ENCODE measurements at places on chromosomes 11 and 22. TPM values are rescaled to one million over a fixed set of nuclear protein-coding genes. Genes with fewer than 3 reads are reported as not detected.

DNA sequence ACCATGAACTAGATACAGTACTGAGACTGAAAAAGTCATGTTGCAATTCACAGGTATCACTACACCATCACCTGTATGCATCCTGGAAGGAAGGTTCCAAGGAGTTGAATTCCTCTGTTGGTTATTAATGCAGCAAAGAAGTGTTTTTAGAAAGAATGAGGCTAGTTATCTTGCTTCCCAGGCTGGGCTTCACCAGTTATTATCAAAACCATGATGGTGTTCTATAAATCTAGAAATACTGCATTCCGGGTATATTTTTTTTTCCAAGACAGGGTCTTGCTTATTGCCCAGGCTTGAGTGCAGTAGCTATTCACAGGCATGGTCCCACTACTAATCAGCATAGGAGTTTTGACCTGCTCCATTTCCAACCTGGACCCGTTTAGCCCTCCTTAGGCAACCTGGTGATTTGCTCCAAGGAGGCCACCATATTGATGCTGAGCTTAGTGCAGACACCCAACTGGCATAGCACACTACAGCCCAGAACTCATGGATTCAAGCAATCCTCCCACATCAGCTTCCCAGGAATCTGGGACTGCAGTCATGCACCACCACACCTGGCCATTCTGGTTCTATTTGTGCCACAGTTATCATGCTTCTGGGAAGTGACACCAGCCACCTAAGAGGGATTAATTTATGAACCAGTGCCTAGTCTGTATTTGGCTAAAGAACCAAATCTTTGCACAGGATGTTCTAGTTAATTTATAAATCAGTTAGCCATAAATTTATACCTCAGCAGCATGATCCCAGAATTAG is 1.6 kb upstream of the MPEG1 start:
- H3K36me3 ChIP-seq, result no peaks in the 10 kb centered on the region
- H3K4me3 ChIP-seq, result no peak overlapping the region
- H3K27ac ChIP-seq, result no peak overlapping the region
- no peaks in the 10 kb centered on the region for H3K27me3 ChIP-seq
- no peak for DNase-seq

DNA sequence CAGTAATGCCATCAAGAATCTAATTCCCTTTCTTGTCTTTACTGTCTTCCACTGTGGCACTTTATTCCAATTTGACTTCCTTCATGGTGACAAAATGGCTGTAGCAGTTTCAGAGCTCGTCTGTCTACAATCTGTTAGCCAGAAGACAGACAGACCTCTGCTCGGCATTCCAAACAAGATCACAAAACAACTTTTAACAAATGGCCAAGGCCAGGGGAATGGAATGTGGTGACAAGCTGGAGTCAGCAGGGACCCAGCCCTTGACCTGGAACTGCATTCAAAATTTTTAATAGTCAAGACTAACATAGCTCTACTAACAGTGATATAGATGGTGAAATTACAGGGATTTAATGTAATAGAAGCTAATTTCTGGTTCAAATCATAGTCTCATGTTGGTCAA is 637.2 kb downstream of the ETS1 start:
- H3K4me1 ChIP-seq, result no peaks in the 10 kb centered on the region
- H3K36me3 ChIP-seq, result no peaks in the 10 kb centered on the region
- no peak overlapping the region for H3K4me3 ChIP-seq
- H3K27me3 ChIP-seq, result no peaks in the 10 kb centered on the region

DNA sequence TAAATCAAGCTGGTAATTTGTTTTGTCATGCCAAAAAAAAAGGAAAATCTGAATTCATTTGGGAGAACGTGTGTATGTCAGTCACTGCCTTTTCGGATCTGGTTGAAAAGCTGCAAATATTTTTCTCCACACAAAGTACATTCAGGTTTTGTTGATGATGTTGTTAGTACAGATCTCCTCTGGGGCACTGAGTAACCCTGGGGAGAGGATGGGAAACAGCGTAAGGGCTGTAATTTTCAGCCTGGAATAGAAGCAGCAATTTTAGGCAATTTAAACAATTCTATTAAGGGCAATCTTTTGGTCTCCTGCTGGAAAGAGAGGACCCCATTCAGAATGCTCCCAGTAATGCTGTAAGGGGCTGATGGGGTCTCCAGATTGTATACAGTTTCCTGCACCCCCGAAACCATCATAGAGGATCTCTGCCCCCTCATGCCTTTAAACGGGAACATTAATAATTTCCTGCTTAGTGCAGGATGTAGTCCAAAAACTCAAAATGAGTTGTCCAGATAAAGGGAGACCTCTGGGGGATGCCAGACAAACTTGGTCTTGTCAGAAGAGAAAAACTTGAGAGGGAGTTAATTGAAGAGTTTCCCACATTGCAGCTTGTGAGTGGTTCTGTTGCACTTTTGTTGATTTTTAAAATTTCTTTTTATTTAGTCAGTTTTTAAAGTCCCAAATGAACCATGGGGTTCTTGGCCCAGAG is 132.3 kb downstream of the COMMD9 start:
- no peak for DNase-seq
- H3K36me3 ChIP-seq, result no peaks in the 10 kb centered on the region
- H3K4me3 ChIP-seq, result no peak overlapping the region
- no peak overlapping the region for H3K27ac ChIP-seq
- H3K27me3 ChIP-seq, result no peaks in the 10 kb centered on the region

GRCh38 chr11:76794371-76795289 is 11.5 kb downstream of the TSKU start:
- H3K27ac ChIP-seq, result no peak overlapping the region
- H3K4me1 ChIP-seq, result peaks cover 46% of the 10 kb centered on the region
- H3K36me3 ChIP-seq, result peaks cover 15% of the 10 kb centered on the region
- H3K27me3 ChIP-seq, result no peaks in the 10 kb centered on the region
- DNase-seq, result no peak

GRCh38 chr11:83238111-83238510 is 44.6 kb downstream of the ANKRD42 start:
- no peak overlapping the region for H3K4me3 ChIP-seq
- no peaks in the 10 kb centered on the region for H3K4me1 ChIP-seq
- H3K27ac ChIP-seq, result no peak overlapping the region
- no peaks in the 10 kb centered on the region for H3K36me3 ChIP-seq
- no peaks in the 10 kb centered on the region for H3K27me3 ChIP-seq
- DNase-seq, result no peak

DNA sequence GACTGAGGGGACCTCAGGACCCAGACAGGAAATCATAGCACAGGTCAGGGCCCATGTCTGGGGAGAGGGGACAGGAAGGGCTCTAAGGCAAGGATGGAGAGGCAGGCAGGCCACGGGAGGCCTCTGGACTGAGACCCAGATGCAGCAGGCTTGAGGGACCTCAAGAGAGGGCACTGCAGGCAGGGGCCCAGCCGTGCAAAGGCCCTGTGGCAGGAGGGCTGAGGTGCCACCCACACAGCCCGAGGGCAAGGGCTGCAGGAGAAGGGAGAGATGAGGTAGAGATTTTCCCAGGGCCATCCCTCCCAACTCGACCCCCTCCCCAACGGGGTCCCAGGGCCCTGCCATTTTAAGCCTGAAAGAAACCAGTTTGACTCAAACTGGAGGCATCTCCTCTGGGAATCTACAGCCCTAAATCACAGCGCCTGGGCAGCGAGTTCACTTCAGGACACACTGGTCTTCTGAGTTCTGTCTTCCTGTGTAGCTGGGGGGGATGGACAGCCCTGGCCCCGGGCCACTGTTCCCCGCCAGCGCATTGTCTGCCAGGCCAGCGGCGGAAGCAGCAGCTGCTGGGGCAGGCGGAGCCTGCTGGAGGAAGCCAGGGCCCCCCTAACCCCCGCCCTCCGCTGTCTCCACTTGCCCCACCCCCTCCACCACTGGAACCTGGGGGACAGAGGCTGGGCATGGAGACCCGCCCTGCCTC is 20.3 kb upstream of the WNT7B start:
- peak overlapping the region; percentile 31 for H3K4me3 ChIP-seq
- no peaks in the 10 kb centered on the region for H3K36me3 ChIP-seq
- no peaks in the 10 kb centered on the region for H3K27me3 ChIP-seq

DNA sequence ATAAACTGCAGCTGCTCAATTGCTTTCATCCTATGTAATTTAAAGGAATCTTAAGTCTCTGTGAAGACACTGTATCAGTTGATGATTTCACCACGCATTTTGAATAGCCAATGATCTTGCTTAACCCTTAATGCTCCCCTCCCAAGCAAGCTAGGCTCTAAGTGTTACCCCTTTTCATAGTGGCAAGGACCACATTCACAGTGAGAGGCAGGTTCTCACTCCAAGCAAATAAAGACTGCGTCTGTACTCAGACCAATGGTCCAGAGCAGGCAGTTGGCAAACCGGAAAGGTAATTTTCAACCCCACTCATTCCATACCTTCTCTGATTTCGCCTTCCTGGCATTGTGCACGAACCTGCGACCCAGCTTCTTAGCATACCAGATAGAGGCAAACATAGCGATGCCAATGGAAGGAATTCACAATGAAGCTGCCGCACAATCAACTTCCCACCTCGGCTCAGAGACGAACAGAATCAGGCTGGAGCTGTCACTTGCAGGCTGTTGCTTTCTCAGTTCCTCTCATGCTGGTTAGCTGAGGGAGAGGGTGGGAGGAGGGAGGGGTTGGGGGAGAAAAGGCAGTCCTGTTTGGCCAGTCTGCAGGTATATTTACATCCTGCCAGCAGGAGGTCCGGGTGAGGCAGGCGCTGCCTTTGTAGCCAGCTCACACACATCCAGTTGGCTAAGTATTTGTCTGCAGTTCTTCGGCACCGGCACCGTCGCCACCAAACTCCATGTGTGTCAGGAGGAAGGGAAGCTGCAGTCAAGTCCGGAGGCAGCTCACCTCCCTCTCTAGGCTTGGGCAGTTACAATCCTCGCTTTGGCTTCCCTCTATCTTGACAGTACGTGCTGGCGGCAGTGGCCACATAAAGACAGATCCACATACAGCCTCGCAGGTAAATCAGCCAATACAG is 1151.2 kb upstream of the CCDC90B start:
- no peaks in the 10 kb centered on the region for H3K4me1 ChIP-seq
- no peak overlapping the region for H3K27ac ChIP-seq
- H3K36me3 ChIP-seq, result no peaks in the 10 kb centered on the region
- no peak overlapping the region for H3K4me3 ChIP-seq

- H3K4me1 ChIP-seq, result no peaks in the 10 kb centered on the region
- no peak overlapping the region for H3K27ac ChIP-seq
- no peaks in the 10 kb centered on the region for H3K27me3 ChIP-seq
- no peaks in the 10 kb centered on the region for H3K36me3 ChIP-seq
- no peak overlapping the region for H3K4me3 ChIP-seq
- DNase-seq, result no peak
These were observed 395.6 kb downstream of the LARGE1 start for GRCh38 chr22:33524511-33525260.

DNA sequence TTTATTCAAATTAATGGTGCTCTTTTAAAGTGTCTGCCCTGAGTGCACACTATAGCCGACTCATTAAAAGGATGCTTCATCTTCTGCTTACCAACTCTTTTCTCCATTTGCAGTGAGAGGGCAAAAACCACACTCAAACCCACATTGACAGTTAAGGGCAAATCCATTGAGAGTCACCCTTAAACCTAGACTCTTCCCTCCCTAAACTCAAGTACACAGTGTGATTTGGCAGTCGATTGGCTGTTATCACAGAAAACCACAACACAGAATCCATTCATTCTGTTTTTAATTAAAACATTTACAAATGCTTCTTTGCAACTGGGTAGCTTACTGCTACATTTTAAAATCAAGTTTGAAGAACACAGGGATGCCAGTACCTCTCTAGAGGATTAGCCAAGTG is 120.0 kb downstream of the CADM1 start:
- no peak overlapping the region for H3K4me3 ChIP-seq
- H3K27ac ChIP-seq, result no peak overlapping the region
- no peak for DNase-seq
- no peaks in the 10 kb centered on the region for H3K36me3 ChIP-seq

Gene MRGPRX1
- not detected for total RNA-seq

Gene GP1BB
- total RNA-seq, result 30.3 TPM

Gene DNAJB7
- not detected for total RNA-seq

Gene SERPIND1
- total RNA-seq, result not detected

All from thoracic aorta (tissue), 2 donors.